ENCODE measurements at places on chromosomes 13 and 19.

DNA sequence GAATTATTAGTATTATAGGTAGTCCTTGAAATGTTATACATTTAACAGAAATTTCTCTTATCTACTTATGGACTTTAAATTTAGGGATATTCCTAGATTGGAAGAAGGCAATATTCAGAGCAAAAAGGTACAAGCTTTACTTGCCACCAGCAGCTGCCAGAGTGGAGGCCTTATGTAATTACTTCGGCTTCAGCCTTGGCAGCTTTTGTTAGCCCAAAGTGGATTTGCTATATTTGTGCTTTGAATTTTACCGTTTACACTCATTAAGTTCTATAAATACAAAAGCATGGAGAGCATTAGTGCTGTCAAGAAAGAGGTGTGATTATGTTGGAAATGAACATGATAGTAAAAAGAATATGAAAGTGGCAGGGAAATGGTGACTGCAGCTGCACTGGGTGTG is 319.9 kb downstream of the ATP8A2 start:
- DNase-seq: no peak

GRCh38 chr19:30701178-30701577 is 329.0 kb downstream of the ZNF536 start:
- no peak for DNase-seq

DNA sequence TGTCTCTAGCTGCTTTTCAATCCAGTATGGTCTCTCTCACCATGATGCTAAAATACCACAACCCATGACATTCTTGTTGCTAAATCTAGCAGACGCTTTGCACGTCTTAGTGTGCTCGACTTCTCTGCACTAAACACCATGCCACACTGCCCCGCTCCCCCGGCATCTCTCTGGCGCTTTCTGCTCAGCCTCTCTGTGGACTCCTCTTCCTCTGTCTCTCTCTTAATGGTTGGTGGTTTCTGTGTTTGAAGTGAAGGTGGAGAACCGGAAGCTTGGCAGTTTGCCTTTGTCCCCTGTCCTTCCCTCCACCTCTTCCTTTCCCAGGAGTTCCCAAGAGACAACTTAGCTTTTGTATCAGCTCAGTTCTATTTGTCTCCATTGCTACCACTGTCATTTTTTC is 8.8 kb downstream of the ERCC5 start:
- no peak for DNase-seq

- DNase-seq: no peak
These were observed 65.7 kb upstream of the FLT1 start for GRCh38 chr13:28560612-28561011.

DNA sequence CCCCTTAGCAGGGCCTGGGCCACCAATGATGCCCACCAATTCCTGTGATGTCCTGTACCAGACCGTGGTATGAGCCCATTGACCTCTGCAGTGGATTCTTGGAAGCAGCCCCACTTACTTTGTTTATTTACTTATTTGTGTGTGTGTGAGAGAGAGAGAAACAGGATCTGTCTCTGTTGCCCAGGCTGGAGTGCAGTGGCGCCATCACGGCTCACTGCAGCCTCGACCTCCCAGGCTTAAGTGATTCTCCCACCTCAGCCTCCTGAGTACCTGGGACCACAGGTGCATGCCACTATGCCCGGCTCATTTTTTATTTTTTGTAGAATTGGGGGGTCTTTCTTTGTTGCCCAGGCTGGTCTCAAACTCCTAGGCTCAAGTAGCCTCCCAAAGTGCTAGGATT is 13.0 kb downstream of the MYO9B start:
- no peak for DNase-seq

- no peak for DNase-seq
These were observed 20.8 kb downstream of the C13orf46 start for GRCh38 chr13:113952983-113953520.

- no peak for DNase-seq
These were observed 384 bp downstream of the TRAPPC2B start for GRCh38 chr19:57363688-57364181.

DNA sequence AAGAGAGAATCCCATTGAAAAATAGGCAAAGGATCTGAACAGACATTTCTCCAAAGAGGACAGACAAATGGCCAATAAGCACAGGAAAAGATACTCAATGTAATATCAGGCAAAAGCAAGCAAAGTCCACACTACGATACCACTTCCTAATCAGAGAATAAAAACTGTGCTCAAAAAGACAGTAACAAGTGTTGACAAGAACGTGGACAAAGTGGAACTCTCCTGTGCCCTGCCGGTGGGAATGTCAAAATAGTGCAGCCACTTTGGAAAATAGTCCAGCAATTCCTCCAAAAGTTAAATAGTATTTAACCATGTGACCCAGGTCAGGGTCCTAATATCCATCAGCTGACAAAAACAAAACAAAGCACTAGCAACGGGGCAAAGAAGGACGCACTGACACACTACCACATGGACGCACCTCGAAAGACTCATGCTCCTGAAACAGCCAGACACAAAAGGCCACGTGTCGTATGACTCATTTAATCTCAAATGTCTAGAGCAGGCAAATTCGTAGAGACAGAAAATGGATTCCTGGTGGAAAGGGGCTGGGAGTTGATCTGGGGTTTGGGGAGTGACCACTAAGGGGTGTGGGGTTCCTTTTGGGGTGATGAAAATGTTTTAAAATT is 5.2 kb downstream of the MIER2 start:
- DNase-seq: no peak

DNA sequence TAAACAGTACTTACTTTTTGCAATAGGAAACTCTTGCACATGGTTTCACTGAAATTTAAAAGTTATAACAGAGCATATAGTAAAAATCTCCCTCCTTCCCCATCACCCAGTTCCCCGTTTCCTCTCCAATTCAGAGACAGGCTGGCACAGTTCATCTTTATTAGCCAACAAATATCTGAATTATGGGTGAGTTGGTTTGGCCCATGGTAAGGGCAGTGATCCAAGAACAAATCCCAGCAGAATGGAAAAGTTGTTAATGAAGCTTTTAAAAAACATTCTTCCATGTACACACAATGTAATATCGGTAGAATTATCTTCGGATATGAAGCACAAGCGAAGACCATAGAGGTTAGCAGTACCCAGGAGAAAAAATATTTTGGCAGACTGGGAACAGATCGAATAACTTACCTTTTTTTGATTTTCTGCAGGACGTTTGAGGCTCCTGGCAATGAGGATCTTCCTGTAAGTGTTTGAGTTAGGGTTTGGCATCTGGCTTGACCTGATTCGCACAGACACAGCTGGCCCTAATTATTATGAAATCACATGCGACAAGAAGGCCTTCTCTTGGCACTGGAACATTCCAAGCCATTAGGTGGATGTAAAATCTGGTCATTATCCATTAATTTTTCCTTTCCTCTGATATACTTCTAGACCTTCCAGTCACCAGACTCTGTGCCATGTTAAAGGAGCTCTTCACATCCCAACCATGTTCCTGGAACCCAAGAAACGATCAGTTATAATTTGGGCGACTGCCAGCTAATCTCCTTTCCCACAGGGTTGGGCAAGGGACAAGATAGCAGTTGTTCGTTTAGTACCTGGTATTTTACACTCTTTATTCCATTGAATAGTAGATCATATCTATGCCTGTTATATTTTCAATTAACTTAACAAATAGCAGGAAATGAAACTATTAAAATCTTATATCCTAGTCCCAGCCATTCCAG is 139.4 kb upstream of the TSC22D1 start:
- no peak for DNase-seq

DNA sequence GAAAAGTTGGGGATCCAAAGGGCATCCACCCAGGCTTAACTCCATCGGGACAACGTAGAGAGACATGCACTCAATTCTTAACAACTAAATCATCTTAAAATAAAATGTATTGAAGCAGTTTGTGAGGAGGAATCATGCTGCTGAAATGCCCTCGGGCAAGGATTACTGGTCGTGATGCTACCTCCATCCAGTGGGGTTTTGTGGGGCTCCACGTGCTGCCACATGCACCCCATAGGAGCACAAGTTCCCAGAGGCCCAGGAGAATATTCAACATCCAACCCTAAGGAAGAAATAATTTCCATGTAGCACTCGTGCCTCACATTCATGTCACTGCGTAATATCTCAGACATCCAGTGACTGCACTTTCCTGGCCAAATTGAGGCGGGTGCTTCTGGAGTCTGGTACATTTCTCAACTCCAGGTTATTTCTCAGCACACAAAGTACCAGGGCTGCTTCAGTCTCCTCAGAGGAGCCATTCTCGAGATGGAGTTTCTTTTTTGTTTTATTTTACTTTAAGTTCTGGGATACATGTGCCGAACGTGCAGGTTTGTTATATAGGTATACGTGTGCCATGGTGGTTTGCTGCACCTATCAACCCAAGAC is 429.8 kb downstream of the FOXO1 start:
- DNase-seq: no peak

GRCh38 chr19:32843716-32844245 is 25.8 kb downstream of the SLC7A9 start:
- no peak for DNase-seq

GRCh38 chr19:33497778-33498175 is 23.8 kb downstream of the PEPD start:
- DNase-seq: no peak

GRCh38 chr19:41958367-41959055 is 610 bp downstream of the RABAC1 start:
- no peak for DNase-seq

DNA sequence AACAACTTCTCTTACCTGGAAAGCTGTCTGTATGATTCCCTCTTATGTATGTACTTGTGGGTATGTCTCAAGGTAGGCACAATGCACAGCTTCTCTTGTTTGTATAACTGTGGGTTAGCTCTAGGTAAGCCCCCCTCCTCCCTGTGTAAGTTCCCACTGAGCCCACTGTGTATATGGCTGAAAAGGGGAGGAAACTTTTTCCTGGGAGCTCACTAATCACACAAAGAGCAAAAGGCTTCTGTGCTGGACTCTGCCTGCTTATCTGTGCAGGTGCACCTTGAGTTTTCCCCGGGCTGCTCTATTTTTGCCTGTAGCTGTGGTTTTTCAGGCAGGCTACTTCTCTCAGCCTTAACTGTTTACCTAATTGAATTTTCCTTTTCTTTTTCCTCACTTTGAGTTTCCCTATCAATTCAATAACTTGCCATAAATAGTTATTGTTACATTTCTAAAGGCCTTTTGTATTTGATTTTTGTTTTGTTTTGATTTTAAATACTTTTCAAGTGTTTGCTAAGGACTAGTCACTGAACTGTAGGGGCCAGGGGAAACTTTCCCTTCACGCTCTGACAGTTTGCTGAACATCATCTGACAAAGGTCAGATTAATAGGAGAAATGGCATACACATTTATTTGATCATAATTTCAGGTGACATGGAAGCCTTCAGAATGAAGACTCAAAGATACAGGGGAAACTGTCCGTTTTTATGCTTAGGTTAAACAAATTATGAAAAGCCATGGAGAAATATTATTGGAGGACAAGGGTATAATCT is 423.5 kb upstream of the ATXN8OS start:
- no peak for DNase-seq

DNA sequence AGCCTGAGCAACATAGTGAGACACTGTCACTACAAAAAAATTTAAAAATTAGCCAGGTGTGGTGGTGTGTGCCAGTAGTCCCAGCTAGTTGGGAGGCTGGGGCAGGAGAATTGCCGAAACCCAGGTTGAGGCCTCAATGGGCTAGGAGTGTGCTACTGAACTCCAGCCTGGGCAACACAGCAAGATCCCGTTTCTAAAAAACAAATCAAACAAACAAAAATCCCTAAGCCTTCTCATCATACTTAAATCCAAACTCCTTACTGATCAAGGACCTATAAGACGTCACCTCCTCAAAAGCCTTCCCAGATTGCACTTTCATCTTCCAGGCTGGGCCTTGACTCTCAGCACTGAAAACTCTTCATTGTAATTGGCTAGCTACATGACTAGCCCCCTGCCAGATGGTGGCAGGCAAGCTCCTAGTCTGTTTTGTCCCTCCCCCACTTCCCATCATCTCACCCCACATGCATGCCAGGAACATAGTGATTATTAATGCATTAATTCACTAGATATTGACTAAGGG is 17.5 kb upstream of the NANOS3 start:
- DNase-seq: no peak
